ENCODE measurements at places on chromosomes 11 and 22. TPM values are rescaled to one million over a fixed set of nuclear protein-coding genes. Genes with fewer than 3 reads are reported as not detected.

The GAL3ST1 gene
- not detected for total RNA-seq

The KCNQ1OT1 gene
- 0.44 TPM for total RNA-seq

The MRGPRE gene
- not detected for total RNA-seq

- peaks cover 74% of the 10 kb centered on the region for H3K4me1 ChIP-seq
- peaks cover 32% of the 10 kb centered on the region for H3K36me3 ChIP-seq
- no peak overlapping the region for H3K4me3 ChIP-seq
- peak overlapping the region; percentile 17 for H3K27ac ChIP-seq
- no peak for DNase-seq
These were observed 69.9 kb downstream of the PTPRJ start for GRCh38 chr11:48050304-48050703.

DNA sequence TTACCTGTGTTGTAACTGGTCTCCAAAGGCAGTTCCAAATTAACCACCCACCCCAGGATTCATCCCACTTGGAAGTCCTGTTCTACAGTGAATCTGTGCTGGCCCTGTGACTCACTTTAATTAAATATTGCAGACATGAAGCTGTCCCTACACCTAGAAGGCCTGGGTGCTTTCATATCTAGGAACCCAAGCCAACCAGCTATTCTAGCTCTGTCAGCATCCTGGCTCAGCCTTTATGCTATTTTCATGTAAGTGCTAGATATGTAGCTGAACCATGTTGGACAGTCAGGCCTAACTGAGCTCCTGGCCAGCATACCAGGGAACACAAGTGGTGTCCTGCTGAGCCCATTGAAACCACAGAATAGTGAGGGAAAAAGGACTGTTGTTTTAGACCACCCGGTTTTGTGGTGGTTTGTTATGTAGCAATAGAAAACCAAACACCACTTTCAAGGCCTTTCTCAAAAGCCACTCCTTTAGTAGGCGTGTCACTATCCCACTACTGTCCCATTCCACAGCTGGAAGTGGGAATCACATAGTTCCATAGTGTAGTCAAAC is 30.3 kb downstream of the CNTF start:
- peaks cover 6% of the 10 kb centered on the region for H3K4me1 ChIP-seq
- H3K27me3 ChIP-seq, result no peaks in the 10 kb centered on the region
- H3K36me3 ChIP-seq, result no peaks in the 10 kb centered on the region
- H3K4me3 ChIP-seq, result no peak overlapping the region

DNA sequence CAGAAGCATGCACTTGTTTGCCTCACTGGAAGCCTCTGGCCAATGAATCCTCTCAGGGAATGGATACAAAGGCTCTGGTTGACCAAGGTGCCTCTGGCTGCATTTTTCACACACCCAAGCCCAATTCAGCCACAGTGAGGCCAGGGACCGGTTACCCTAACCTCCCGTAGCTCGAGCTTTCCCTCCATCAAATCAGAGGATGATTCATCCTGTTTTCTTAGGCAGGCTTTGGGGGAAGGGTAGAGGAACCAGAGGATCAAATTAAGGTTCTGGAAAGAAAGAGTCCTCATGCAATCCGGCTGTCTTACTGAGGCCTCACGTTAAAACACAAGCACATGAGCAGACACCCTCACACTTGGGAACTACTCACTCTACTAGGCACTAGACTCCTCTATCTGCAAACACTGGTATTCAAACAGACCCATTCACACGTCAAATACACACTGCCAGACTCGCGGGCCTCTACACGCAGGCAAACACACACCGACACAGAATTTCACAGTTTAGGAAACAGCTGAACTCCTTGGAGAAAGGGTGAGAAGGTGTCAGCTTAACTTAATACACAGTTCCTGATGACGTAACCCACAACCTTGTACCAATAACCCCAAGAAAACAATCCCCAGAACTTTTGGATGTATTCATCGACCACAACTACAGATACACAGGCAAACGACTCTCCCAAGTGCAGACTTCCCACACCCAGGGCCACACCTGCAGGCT is 12.4 kb downstream of the NRXN2 start:
- peaks cover 65% of the 10 kb centered on the region for H3K27me3 ChIP-seq
- no peak for DNase-seq
- H3K36me3 ChIP-seq, result no peaks in the 10 kb centered on the region
- no peak overlapping the region for H3K27ac ChIP-seq
- H3K4me3 ChIP-seq, result no peak overlapping the region

DNA sequence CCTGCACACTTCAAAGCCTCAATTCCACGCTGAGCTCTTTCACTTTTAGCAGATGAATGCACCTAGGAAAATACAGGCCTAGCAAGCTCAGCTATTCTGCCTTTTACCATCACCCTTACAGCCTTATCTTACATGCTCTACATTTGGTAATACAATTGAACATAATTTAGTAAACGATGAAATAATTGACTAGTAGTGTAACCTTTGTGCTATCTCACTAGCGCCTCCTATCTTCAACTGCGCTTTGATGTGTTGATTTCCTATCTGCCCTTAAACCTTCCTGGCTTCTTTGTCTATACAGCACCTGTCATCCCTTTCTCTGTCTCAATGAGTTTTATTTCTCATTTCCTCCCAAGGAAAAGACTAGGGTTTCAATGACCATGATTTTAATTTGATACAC is 149.7 kb downstream of the LRRC4C start:
- no peaks in the 10 kb centered on the region for H3K4me1 ChIP-seq
- no peak for DNase-seq
- H3K27me3 ChIP-seq, result no peaks in the 10 kb centered on the region

DNA sequence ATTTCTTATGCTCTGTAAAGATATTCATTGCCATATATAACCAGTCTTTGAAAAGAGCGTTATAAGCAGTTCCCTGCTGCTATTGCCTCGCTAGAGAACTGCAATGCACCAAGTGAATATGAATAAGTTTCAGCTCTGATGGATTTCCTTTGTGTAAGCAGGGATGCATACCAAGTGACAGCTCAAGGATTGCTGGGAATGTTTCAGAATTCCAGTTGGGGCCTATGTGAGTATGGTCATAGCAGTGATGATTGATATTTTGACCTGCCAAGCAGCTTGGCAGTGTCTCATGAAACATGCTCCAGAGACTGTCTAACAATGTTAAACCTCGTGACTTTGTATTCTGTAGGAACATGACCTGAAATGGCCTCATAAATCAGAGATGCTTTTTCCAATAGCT is 312.6 kb downstream of the C11orf87 start:
- no peak overlapping the region for H3K27ac ChIP-seq
- no peaks in the 10 kb centered on the region for H3K4me1 ChIP-seq
- DNase-seq, result no peak
- H3K4me3 ChIP-seq, result no peak overlapping the region
- no peaks in the 10 kb centered on the region for H3K27me3 ChIP-seq
- H3K36me3 ChIP-seq, result no peaks in the 10 kb centered on the region

DNA sequence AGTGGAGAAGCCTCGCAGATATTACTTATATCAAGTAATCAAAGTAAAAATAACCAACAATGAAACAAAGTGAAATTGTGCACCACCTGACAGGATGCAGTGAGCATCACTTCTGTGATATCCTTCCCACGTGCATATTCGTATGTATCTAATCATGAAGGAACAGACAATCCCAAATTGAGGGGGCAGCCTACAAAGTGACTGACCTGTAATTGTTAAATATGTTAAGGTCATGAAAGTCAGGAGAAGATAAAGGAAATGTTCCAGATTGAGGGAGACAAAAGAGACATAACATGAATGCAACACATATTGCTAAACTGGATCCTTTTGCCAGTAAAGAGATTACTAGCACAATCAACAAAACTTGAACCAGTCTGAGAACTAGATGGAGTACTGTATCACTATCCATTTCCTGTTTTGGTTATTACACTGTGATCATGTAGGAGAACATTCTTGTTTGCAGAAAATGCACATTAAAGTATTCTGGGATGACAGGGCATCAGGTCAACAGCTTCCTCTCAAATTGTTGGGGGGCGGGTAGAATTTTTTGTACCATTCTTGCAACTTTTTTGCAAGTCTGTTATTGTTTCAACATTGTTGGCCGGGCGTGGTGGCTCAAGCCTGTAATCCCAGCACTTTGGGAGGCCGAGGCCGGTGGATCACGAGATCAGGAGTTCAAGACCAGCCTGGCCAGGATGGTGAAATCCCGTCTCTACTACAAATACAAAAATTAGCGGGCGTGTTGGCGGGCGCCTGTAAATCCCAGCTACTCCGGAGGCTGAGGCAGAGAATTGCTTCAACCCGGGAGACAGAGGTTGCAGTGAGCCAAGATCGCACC is 2.0 kb downstream of the SBF2 start:
- peaks cover 3% of the 10 kb centered on the region for H3K36me3 ChIP-seq
- H3K27ac ChIP-seq, result no peak overlapping the region
- H3K4me1 ChIP-seq, result peaks cover 24% of the 10 kb centered on the region

GRCh38 chr11:15483205-15483604 is 368.5 kb downstream of the INSC start:
- H3K4me1 ChIP-seq, result no peaks in the 10 kb centered on the region
- no peak for DNase-seq
- H3K4me3 ChIP-seq, result no peak overlapping the region
- no peaks in the 10 kb centered on the region for H3K36me3 ChIP-seq

DNA sequence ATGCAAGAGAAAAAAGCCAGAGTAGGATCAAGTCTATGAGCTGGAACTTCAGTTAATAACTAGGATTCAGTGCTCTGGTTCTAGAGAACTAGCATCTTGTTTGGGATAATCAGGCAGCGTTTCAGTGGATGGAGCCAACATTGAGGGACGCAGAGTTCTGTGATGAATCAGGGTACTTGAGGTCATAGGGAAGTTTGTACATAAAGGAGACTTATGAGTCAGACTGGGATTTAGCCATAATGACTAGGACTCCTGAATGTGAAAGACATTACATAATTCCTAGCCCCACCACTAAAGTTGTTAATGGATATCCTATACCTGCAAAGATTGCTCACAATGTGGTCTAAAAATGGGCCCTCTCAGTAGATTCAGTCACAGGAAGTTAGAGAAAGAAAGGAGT is 6.8 kb downstream of the SLN start:
- H3K27ac ChIP-seq, result no peak overlapping the region
- no peak overlapping the region for H3K4me3 ChIP-seq
- peaks cover 39% of the 10 kb centered on the region for H3K27me3 ChIP-seq
- no peak for DNase-seq

- no peak for DNase-seq
- H3K27me3 ChIP-seq, result no peaks in the 10 kb centered on the region
- H3K36me3 ChIP-seq, result peaks cover 54% of the 10 kb centered on the region
- no peak overlapping the region for H3K4me3 ChIP-seq
These were observed 32.8 kb upstream of the CTTN start for GRCh38 chr11:70365544-70365927.

DNA sequence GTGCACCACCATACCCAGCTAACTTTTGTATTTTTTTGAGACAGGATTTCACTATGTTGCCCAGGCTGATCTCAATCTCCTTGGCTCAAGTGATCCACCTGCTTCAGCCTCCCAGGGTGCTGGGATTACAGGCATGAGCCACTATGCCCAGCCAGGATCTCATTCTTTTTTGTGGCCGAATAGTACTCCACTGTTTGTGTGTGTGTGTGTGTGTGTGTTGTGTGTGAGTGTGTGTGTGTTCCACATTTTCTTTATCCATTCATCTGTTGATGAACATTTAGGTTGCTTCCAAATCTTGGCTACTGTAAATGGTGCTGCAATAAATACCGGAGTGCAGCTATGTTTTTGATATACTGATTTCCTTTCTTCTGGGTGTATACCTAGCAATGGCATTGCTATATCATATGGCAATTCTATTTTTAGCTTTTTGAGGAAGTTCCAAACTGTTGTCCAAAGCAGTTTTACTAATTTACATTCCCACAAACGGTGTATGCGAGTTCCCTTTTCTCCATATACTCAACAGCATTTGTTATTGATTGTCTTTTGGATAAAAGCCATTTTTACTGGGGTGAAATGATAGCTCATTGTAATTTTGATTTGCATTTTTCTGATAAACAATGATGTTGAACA is 105.4 kb downstream of the TTC28 start:
- no peaks in the 10 kb centered on the region for H3K36me3 ChIP-seq
- no peak for DNase-seq
- H3K27me3 ChIP-seq, result peaks cover 55% of the 10 kb centered on the region
- no peak overlapping the region for H3K27ac ChIP-seq
- no peaks in the 10 kb centered on the region for H3K4me1 ChIP-seq
- no peak overlapping the region for H3K4me3 ChIP-seq

Measured in activated CD8-positive, alpha-beta memory T cell treated with anti-CD3 and anti-CD28 coated beads, Interleukin-2, amount 10 ng/mL, durations not matched to agents 7 days and 5 days (primary cell).